ENCODE measurements at places on chromosomes 12 and 14. TPM values are rescaled to one million over a fixed set of nuclear protein-coding genes. Genes with fewer than 3 reads are reported as not detected.

The GLI1 gene
- 7.3 TPM for polyA plus RNA-seq

The NPAS3 gene
- 1.0 TPM for polyA plus RNA-seq

DNA sequence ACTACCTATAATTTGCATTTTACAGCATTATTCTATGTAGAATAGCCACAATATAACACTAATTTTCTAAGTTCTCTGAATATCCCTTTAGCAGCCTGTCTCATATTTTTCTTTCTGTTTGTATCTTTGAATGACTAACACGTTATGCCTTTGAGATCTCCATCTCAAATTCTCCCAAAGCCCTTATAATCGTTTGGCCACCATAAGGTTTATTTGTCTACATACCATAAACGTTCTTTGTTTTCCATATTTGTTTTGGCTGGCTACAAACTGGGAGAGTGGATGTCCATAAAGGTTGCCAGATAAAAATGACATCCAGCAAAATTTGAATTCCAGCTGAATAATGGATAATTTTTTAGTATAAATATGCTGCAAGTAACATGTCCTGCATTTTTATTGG, 203.7 kb downstream of the STXBP6 start:
- H3K4me1 ChIP-seq, result peaks cover 28% of the 10 kb centered on the region
- DNase-seq, result no peak
- no peak overlapping the region for H3K27ac ChIP-seq
- H3K4me3 ChIP-seq, result no peak overlapping the region

DNA sequence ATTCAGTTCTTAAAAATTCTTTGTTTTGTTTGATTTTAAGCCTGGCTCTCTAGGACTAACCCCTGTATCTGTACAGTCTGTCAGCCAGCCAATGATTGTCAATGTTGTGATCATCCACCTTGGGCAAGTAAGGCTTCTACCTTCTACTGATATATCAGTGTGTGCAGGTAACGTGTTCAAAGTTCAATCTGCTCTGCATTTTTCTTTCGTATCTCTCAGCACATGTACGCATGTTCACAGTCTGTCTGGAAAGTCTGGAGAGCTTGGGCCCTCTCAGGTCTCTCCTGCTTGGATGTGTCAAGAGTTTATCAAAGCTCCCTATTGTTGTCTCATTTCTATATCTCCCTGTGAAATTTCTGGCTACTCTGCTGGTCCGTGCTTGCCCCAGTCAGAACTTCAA, 138.6 kb upstream of the VRK1 start:
- no peak overlapping the region for H3K4me3 ChIP-seq
- H3K27ac ChIP-seq, result peak overlapping the region; percentile 54
- peak; percentile 85 for DNase-seq
- H3K36me3 ChIP-seq, result no peaks in the 10 kb centered on the region
- H3K4me1 ChIP-seq, result peaks cover 39% of the 10 kb centered on the region

DNA sequence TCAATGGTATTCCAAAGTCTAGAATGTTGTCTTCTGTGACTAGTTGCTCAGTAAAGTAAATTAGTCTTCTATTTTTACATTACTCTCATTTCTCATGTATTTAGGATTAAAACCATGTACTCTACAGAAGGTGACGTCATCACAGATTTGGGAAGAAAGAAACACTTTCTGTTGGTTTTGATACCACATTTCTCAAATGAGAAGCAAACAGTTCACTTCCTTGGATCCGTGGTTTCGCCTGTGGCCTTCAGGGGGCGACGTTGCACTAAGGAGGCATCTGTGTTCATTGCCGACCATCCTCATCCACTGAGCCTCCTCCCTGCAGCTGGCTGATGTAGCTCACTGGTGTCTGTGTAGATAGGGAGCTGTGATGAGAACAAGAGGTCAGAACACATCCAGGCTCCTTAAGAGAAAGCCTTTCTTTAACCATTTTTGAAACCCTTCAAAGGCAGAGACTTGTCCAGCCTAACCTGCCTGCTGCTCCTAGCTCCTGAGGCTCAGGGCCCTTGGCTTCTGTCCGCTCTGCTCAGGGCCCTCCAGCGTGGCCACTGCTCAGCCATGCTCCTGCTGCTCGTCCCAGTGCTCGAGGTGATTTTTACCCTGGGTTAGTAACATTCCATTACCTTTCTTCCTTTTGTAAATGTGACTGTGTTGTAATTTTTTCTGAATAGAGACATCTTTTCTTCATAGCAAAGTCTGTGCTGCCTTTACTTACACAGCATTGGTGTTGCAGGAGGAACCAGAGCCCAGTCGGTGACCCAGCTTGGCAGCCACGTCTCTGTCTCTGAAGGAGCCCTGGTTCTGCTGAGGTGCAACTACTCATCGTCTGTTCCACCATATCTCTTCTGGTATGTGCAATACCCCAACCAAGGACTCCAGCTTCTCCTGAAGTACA, 220.6 kb upstream of the OR4E1 start:
- H3K4me3 ChIP-seq, result no peak overlapping the region
- H3K27ac ChIP-seq, result no peak overlapping the region
- H3K4me1 ChIP-seq, result no peaks in the 10 kb centered on the region
- no peaks in the 10 kb centered on the region for H3K36me3 ChIP-seq
- DNase-seq, result no peak

GRCh38 chr14:61409782-61410181, 88.4 kb downstream of the PRKCH start:
- H3K27ac ChIP-seq, result no peak overlapping the region
- no peak for DNase-seq
- H3K27me3 ChIP-seq, result no peaks in the 10 kb centered on the region
- no peaks in the 10 kb centered on the region for H3K4me1 ChIP-seq

DNA sequence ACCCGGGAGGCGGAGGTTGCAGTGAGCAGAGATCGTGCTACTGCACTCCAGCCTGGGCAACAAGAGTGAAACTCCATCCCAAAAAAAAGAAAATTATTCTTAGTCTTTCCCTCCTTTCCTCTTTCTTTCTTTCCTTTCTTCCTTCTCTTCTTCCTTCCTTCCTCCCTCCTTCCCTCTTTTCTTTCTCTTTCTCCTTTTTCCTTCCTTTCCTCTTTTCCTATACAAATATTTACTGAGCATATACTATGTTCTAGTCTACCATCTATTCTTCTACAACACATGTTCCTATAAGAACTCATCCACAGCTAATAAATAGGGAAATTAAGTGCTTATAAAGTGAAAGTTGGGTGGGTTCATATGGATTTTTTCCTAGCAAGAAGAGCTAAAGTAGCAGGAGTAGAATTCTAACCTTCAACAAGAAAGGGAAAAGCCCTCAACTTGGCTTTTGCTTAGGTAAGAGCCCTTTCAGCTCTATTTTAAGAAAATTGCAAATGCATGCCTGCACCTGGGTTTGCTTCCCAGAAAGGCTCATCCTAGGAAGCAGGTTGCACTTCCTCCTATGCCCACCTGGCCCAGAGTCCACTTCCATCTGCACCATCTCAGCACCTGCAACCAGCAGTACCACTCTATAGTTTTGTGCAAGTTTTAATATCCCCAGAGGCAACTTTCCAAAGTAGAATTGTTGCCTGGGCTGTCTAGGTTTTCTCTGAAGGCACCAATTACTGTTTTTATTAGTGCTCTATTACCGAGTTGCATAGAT, 122.0 kb upstream of the CCND2 start:
- DNase-seq, result no peak
- no peaks in the 10 kb centered on the region for H3K36me3 ChIP-seq
- H3K27me3 ChIP-seq, result no peaks in the 10 kb centered on the region
- H3K4me1 ChIP-seq, result no peaks in the 10 kb centered on the region

- DNase-seq, result no peak
- no peak overlapping the region for H3K27ac ChIP-seq
- no peak overlapping the region for H3K4me3 ChIP-seq
- peaks cover 11% of the 10 kb centered on the region for H3K27me3 ChIP-seq
- no peaks in the 10 kb centered on the region for H3K36me3 ChIP-seq
Measured at GRCh38 chr12:230925-231671, 17.1 kb upstream of the SLC6A12 start.
